H1 (cell line): ENCODE measurements at places on chromosomes 11 and 22. TPM values are rescaled to one million over a fixed set of nuclear protein-coding genes. Genes with fewer than 3 reads are reported as not detected.

GRCh38 chr22:46224044-46224897 is 25.8 kb downstream of the CDPF1 start:
- no peak for DNase-seq

- peak; percentile 14 for DNase-seq
Observed at GRCh38 chr22:49240472-49240871, 587.2 kb downstream of the BRD1 start.

DNA sequence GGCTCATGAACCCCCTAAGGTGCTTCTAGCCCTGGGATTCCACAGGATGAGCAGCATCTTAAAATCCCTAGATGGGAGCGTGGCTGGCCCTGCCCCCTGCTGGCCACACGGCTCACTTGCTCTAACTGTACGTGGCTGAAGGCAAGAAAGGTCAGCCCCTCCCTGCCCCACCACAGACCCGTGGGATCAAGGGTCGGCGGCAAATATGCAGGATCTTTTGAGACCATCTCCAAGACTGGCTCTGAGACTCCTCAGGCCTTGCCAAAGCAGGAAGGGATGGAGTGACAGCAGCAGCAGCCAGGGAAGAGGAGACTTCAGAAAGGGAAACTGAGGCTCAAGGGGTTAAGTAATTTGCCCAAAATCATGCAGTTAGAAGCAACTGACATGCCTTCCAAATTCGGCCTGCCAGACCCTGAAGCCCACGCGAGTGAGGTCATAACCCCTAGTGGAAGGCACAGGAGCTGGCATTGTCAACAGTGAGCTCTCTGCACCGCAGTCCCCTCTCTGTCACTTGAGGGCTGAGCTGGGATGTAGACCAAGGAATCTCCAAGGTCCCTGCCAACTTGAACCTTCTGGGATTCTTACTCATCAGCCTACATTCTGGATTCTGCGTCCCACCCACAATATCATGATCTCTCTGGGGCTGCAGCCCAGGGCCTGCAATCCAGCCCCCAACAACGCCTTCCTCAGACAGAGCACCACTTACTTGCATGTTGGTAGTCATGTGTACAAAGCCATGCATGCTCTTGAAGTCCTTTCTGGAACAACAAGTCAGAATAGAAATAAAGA is 31.4 kb downstream of the CREB3L1 start:
- DNase-seq, result peak; percentile 60

GRCh38 chr11:31641477-31642062 is 132.0 kb downstream of the ELP4 start:
- DNase-seq, result peak; percentile 17

GRCh38 chr11:1879342-1879940 is 12.3 kb downstream of the PRR33 start:
- no peak for DNase-seq

CREB3L1 gene
- total RNA-seq, result 12.7 and 13.7 TPM in 2 replicates

C22orf23 gene
- 0.21 and 0.54 TPM in 2 replicates for total RNA-seq

- DNase-seq, result no peak
Observed at GRCh38 chr11:3216027-3216525, 2.5 kb downstream of the MRGPRG start.

DNA sequence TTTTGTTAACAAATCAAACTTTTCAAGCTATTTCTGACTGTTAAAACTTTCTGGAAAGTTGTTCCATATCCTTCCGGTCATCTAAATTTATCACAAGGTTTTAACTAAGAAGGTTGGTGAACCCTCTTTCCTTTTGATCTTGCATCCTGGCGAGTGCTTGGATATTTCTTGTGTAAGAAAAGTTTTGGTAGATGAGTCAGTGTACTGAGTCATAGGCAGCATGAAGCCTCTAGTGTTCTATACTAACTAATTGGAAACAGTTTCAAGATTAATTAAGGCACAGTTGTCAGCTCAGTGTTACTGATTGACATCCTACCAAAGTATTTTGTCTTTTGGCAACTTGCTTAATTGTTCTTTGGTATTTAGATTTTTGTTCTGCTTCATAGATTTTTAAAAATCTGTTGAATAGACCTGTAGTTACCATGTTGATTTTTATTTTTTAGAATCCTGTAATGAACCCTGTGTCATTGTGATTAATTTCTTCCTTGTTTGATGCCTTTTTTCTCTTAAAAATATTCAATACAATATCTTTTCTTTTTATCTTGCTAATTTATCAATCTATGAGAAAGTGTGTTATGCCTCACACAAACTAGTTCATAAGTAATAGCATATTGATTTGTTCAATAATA is 38.0 kb downstream of the METTL15 start:
- DNase-seq, result no peak

DNA sequence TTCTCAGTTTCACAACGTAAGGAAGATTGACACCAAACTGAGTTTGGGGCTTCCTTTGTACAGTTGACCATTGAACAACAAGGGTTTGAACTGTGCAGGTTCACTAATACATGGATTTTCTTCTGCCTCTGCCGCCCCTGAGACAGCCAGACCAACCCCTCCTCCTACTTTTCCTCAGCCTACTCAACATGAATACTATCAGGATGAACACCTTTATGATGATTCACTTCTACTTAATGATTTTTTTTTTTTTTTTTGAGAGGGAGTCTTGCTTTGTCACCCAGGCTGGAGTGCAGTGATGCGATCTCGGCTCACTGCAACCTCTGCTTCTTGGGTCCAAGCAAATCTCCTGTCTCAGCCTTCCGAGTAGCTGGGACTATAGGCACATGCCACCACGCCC is 14.6 kb downstream of the RBM4 start:
- DNase-seq, result no peak

DNA sequence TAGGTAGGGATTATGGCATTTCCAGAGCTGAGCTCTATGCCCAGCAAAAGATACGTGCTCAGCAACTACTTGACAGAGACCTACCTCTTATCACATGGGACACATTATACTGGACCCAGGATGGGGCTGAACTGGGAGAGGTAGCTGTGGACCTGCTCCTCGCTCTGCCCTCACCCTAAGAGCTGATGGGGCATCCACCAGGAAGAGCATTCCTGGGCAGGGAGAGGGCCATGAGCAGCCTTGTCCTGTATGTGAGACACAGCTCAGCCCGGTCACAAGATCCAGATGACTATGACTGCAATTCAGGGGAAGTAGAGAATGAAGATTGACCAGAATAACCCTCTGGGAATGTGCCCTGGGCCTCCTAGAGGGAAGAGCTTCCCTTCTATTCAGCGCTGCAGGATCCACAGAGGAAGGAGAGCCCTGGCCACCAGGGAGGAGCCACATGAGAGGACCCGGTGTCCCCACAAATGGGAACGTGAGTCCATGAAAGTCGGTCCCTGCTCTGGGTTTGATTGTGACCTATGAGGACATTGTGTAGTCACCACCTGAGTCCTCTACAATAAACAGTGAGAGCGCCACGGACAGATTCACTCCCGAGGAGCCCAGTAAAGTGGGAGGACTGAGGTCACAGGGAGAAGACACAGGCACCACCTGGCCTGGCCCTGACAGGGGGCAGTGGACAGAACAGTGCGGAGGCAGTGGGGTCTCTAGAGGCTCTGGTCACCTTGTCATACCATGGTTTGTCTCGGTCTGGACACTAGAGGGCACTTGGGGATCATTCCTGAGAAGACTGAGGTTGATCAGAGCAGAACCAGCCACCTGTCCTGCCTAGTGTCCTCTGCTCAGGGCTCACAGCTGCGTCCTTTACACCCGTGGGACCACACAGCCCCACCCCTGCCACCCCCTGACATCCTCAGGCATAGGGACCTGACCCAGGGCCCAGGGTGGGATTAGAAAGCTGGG is 99.5 kb downstream of the ZNF280B start:
- DNase-seq, result peak; percentile 69

CNTN5 gene
- 0.25 TPM in 1 of 2 replicates, not detected in the other for total RNA-seq

DNA sequence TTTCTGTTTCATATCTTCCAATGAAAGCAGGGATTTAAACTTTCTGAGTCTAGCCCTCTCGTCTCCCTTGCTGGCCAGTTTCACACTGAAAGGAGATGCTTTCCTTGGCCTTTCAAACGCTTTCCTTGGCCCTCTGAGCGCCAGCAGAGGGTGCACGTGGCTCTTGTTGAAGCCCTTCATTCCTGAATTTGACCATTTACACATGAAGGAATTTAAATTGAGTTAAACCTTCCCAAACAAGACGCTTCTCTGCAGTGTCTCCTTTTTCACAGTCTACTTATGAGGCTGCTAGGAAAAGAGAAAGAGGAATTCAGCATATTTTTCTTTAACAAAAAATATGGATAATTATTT is 21.6 kb downstream of the NNMT start:
- DNase-seq, result no peak

STX3 gene
- total RNA-seq, result 56.1 and 56.2 TPM in 2 replicates

- DNase-seq, result no peak
Observed at GRCh38 chr11:34146866-34147265, 41.4 kb downstream of the NAT10 start.

DNA sequence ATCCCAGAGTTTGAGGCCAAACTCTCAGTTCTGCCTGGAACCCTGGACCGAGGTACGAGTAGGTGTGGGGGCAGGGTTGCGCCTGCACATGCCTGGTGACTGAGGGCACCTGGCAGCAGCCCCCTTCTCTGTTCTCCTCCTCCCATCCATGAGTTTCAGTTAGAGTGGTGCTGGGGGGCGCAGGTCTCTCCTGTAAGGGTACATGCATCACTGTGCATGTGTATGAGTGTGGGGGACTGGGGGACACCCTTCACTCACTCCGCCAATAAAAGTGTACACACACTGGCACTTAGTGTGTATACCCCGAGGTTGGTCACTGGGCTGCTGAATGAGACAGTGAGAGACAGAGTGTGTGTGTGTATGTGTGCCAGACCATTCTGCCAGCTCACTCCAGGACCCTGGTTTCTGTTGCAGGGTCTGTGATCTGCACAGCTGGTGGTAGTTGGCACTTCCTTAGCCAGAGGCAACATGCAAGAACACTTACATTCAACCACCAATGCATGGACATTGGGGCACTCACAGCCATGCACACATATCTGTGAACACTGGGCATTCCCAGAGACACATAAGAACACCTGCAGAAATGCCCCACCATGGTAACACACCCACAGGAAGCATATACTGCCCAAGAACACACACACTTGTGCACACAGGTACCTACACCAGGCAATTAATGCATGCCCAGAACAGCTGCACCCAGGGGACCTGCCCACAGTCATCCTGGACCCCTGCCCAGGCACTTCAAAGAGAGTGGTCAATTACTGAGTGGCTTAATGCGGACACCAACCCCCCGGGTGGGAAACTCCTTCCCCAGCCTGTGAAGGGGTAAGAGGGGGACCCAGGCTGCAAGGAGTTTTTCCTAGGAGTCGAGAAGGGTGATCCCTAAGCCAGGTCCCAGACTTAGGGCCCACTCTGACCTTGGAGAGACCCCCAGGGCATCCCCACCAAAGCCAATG is 1.2 kb upstream of the NRXN2 start:
- DNase-seq, result no peak

SC5D gene
- 71.4 and 73.9 TPM in 2 replicates for total RNA-seq

DNA sequence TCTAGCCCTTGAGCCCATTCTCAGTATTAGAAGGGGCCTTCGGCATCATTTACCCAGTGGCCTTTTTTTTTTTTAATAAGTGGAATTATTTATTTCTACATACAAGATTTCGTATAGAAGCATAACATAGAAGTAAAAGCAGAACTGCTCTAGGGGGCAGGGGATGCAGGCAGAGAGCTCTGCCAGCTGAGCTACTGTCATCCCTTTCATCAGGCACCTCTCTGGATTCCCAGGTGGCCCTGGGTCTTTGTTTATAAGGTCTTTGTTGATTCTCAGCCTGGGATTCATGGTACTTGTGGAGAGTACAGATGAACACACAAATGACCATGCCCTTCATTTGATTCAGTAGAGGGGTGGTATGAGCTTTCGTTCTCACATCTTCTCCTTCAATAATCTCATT is 66.4 kb downstream of the GAB2 start:
- no peak for DNase-seq

GRCh38 chr11:112522536-112522935 is 261.9 kb upstream of the PLET1 start:
- DNase-seq, result no peak

GRCh38 chr11:100637706-100638105 is 49.4 kb upstream of the ARHGAP42 start:
- no peak for DNase-seq

- no peak for DNase-seq
Observed at GRCh38 chr11:16392616-16393015, 36.3 kb upstream of the SOX6 start.

DNA sequence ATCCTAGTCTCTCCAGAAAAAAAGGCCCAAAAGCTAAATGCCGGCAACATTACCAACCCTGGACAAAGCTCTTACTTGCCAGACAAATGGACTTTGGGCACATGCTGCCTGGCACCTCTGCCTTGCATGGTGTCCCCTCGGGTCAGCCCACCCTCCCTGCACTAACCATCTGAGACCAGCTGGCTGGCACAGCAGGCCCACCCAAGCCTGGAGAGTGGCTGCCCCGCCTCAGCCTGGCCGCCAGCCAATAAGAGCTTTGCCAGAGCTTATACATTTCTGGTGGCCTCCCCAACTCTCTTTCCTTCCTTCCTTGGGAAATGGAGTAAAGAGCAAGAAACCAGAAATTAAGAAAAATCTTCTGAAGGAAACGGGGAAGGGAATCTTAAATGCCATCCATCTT is 24.5 kb downstream of the MCHR1 start:
- no peak for DNase-seq

DNA sequence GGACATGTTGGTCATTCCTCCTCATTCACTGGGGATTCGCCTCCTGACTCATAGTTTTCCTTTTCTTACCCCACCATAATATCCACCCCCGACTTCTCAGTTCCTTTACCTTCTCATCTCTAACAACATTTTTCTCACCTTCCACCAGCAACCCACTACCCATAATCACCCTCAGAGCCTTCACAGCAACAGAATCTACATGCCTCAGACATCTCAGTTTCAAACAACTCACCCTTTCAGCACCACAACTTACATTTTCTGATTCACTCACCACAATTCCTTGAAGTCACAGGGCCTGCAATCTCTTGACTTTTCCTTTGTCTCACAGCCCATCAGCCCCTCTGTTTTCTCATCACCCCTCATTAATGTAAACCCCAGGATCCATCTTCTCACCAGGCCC is 2.3 kb upstream of the MTNR1B start:
- DNase-seq, result no peak

DNA sequence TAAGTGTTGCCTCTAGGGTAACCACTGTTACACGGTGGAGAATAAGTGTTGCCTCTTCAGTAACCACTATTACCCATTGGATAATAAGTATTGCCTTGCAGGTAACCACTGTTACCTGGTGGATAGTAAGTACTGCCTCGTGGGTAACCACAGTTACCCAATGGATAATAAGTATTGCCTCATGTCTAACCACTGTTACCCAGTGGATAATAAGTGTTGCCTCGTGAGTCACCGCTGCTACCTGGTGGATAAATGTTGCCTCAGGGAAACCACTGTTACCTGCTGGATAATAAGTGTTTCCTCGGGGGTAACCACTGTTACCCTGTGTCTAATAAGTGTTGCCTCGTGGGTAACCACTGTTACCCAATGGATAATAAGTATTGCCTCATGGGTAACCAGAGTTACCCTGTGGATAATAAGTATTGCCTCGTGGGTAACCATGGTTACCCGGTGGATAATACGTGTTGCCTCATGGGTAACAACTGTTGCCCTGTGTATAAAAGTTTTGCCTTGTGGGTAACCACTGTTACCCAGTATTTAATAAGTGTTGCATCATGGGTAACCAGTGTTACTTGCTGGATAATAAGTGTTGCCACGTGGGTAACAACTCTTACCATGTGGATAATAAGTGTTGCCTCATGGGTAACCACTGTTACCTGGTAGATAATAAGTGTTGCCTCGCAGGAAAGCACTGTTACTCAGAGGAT is 12.3 kb upstream of the NXPE4 start:
- DNase-seq, result no peak
